ENCODE measurements at places on chromosomes 6 and 20.

- DNase-seq = no peak
These were observed 467.8 kb downstream of the PTPRT start for GRCh38 chr20:42721923-42722322.

GRCh38 chr6:2719093-2719455, 31.6 kb downstream of the MYLK4 start:
- DNase-seq = no peak

DNA sequence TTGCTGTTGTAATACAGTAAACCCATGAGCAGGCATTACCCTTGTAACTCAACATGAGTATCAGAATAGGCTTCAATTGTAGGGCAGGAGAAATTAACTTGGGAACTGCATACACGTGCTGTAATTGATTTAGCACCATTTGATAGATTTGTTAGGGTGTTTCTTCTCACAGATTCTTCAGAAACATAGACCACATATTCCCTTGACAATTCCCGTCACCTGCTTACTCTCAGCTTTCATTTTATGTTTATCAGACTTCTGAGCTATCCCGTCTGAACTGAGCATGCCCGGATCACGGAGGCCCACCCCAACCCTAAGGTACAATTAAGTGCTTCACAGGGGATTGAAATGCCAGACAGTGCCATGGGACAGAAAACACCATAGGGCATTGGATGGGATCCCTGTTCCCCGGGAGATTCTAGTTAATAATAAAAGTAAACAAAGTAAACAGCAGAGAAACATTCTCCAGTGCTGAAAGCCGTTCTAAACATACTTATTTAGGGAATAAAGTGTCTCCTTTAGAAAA, 179.7 kb downstream of the PHACTR1 start:
- no peak for DNase-seq

DNA sequence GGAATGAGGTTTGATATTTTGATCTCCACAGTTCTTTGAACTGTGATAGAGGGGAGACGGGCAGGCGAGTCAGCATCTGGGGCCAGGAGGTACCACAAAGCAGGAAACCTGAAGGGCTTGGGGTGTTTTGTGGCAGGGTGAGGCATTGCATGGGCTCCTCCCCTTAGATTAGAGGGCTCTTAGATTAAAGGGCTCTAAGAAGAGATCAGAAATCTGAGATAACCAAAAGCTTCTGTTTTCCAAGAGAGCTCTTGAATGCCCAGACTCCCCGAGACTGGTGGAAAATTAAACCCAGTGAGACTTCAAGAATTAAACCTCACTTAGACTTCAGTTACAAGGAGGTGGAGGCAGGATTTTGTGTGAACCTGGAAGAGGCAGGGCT, 2.4 kb upstream of the GPX5 start:
- DNase-seq = peak; percentile 42

GRCh38 chr20:10965936-10966470, 292.2 kb upstream of the JAG1 start:
- no peak for DNase-seq

GRCh38 chr20:31566658-31567379, 38.3 kb upstream of the ID1 start:
- DNase-seq = no peak

GRCh38 chr20:37413379-37413778, 67.4 kb downstream of the SRC start:
- no peak for DNase-seq

DNA sequence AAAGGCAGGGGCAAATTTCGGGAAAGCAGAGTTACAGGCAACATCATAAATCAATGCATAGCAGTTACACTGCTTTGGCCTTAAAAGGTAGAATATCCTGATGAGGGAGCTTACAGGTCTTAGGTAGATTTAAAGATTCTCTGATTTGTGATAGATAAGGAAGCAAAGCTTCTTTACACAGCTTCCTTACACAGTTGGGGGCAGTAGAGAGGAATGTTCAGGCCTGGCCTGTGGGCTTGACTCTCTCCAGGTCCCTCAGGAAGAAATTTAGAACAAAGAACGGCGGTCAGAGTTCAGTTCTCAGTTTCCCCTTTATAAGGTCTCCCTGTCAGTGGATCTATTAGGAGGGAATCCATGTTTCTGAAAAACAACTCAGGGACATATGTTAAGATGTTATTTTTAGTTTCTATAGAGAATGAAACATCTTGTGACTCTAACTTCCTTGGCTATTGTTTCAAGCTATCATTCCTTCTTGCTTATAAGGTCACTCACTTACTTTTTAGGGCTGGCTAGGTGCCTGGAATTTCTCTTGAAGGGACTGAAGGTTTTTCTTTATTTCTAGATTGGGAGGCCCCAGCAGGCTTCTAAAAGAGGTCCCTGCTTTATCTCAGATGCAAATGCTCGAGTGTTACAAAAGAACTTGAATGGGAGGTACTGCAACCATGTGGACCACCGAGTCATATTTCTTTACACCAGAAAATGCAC, 11.8 kb downstream of the HLA-B start:
- DNase-seq = no peak

DNA sequence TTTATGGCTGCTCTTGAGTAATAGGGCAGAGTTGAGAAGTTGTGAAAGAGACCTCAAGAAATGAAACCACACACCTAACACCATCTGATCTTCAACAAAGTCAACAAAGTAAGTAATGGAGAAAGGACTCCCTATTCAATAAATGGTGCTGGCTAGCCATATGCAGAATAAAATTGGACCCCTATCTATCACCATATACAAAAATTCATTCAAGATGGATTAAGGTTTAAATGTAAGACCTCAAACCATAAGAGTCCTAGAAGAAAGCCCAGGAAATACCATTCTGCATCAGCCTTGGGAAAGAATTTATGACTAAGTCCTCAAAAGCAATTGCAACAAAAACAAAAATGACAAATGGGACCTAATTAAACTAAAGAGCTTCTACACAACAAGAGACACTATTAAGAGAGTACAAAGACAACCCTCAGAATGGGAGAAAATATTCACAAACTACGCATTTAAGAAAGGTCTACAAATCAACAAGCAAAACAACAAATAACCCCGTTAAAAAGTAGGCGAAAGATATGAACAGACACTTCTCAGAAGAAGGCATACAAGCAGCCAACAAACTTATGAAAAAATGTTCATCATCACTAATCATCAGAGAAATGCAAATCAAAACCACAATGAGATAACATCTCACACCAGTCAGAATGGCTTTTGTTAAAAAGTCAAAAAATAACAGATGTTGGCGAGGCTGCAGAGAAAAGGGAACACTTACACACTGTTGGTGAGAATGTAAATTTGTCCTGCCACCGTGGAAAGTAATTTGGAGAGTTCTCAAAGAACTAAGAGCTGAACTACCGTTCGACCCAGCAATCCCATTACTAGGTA, 4.0 kb downstream of the MAP3K5 start:
- DNase-seq = peak; percentile 75

DNA sequence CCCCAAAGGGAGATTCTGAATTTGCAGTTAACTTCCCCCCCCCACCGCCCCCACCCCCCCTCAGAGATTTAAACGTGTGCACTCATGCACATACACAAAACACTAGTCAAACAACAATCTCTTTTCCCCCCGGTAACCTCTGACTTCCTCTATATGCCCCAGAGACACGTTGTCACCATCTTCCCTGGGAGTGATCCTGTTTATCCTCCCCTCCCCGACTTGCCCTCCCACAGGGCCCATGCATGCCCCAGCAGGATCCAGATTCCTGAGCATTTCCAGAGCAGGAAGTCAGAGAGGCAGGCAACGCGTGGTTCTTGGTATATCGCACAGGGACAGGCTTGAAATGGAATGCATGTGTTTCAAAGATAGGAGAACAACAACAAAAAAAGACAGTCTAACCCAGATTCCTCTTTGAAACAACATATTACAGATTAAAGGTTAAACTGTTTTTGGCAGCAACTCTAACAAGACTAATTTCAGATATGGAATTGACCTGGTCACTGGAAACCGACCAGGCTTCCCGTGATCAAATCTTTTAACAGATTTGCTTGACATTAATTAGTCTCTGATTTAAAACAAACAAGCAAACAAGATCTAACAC, 1.3 kb downstream of the BLCAP start:
- no peak for DNase-seq

DNA sequence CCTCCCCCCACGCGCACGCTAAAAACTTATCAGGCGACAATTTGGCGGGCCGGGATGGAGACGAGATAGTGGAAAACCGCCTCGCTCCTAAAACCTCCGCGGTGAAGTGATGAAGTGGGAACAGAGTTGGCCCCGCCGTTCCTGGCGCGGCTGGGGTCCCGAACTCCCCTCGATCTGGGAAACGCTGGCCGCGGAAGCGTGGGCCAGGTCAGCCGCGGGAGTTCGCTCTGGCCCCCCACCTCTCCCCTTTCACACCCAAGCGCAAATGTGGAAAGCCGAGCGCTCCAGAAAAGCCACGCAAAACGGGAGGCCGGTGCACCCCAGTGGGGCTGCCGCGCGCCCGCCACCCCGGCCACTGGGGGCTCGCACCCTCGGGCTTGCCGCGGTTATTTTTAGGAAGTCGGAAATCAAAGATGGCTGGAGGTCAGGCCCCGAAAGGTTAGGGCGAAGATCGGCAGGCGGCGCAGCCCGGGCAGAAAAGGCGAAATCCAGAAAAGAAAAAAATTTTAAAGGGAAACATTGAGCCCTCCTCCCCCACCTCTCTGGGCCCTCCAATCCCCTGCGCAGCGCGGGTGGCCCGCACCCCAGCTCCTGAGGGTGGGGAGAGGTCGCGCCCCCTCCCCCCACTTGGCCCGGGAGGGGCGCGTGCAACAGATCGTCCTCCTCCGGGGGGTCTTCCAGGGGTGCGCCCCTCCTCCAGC, 1.0 kb downstream of the SALL4 start:
- no peak for DNase-seq

DNA sequence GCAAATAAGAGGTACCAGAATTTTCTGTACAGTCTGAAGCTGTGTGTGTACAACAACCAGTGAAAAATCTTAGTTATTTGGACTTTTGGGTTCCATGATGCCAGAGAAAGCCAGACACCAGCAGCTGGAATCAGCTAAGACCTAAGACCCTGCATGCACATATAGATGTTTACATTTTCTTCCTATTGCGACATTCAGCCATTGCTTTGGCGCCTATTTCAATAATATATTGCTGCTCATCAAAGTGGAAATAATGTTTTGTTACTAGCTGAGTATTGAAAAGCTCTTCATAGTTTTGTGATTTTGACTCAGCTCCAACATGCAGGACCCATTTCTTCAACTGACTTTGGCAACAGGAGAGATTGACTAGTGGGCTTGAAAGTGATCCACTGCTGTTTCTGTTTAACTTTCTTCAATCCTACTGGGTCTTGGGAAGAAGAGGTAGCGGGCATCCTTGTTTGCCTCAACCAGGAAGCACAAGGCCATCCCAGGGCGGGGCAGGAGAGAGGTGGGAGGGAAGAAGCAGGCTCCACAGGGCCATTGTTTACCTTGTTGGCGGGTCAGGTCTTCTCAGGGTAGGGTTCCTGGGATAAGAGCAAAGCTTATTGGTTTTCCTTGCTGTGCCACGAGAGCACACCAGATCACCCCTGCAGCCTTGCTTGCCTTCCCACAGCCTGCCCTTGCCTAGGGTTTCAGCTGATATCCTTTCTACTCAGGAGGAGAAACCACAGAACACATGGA, 101.3 kb upstream of the ESR1 start:
- no peak for DNase-seq

DNA sequence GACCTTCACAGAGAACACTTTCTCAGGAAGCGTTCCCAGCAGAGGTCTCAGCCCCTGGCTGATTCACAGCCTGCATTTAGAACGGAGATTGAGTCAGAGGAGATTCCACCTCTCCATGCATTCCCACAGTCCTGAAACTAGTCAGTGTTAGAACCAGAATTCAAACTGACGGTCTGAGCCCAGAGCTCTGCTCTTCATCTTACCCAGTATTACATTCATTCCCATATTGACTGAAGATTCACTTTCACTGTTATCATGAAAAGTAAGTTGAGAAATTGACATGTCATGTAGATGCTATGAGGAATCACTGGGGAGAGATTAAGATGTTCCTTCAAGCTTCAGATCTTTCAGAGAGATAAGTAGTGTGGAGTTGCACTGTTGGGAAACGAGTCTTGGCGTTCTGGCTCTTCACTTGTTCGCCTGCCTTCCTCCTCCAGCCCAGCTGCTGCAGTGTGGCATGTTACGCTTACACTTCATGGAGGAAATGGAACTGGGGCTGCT, 28.3 kb downstream of the MAS1 start:
- no peak for DNase-seq

GRCh38 chr6:39698789-39699188, 26.4 kb downstream of the KIF6 start:
- DNase-seq = no peak

DNA sequence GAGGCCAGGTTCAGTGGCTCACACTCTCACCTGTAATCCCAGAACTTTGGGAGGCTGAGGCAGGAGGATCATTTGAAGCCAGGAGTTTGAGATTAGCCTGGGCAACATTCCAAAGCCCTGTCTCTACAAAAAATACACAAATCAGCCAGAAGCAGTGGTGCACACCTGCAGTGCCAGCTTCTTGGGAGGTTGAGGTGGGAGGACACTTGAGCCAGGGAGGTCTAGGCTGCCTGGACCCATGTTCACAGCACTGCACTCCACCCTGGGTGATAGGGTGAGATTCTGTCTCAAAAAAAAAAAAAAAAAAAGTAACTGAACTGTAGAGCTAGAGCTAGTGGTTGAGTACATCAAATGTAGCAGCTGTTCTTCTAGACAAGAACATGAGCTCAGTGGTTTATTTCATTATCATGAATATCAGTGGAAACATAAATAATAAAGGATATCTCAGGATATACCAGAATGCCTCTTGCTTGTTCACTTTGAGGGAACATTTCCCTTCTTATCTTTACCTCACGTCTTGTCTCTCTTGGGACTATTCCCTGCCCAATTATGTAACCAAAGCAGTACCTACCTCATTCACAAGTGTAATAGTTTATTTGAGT, 17.6 kb downstream of the NANP start:
- DNase-seq = no peak

DNA sequence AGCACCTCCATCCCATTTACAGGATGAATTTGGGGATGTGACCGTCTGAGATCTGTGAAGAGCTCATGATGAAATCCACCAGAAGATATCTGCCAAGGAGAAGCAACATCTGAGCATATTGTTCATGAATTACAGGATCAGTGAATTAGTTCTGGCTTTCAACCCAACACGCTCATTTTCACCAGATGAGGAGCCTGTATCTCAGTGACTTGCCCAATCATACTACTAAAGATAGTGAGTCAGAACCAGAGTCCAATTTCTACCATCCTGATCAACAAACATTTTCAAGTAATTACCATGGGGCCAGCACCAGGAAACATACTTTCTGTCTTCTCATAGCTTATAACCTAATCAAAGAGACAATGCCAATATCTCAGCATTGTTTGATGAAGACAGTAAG, 116.6 kb downstream of the ZDHHC14 start:
- no peak for DNase-seq

GRCh38 chr20:24493661-24494459, 24.4 kb downstream of the SYNDIG1 start:
- no peak for DNase-seq

DNA sequence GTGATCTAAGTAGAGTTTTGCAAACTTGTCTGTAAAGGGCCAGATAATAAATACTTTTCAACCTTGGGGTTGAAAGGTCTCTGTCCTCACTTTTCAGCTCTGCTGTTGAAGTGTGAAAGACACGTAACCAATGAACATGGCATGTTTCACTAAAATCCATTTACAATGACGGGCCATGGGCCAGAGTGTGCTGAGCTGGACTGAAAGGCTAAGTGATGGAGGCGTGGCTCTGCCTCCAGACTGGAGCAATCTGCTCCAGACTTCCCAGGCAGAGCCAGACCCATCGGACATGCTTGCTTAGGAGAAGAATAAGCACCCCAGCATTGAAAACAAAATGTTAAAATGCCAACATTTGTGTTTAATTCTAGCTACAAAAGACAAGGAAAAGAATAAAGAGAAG, 41.4 kb downstream of the SCAND1 start:
- no peak for DNase-seq
